ENCODE measurements at places on chromosomes 3 and 15.
A peak's percentile ranks its signal among the peaks of the same experiment; 100 is the strongest.

GRCh38 chr3:167110901-167111300, 269.2 kb downstream of the ZBBX start:
- DNase-seq: no peak

- no peak for DNase-seq
Measured at GRCh38 chr3:19540464-19540863, 392.2 kb downstream of the KCNH8 start.

GRCh38 chr15:69380100-69380725, 33.9 kb upstream of the KIF23 start:
- DNase-seq: no peak

GRCh38 chr3:4060064-4060463, 243.1 kb upstream of the SETMAR start:
- no peak for DNase-seq

- no peak for DNase-seq
Measured at GRCh38 chr15:55707518-55707917, 35.4 kb downstream of the PRTG start.

GRCh38 chr3:124075753-124076152, 83.8 kb upstream of the ROPN1 start:
- DNase-seq: no peak

DNA sequence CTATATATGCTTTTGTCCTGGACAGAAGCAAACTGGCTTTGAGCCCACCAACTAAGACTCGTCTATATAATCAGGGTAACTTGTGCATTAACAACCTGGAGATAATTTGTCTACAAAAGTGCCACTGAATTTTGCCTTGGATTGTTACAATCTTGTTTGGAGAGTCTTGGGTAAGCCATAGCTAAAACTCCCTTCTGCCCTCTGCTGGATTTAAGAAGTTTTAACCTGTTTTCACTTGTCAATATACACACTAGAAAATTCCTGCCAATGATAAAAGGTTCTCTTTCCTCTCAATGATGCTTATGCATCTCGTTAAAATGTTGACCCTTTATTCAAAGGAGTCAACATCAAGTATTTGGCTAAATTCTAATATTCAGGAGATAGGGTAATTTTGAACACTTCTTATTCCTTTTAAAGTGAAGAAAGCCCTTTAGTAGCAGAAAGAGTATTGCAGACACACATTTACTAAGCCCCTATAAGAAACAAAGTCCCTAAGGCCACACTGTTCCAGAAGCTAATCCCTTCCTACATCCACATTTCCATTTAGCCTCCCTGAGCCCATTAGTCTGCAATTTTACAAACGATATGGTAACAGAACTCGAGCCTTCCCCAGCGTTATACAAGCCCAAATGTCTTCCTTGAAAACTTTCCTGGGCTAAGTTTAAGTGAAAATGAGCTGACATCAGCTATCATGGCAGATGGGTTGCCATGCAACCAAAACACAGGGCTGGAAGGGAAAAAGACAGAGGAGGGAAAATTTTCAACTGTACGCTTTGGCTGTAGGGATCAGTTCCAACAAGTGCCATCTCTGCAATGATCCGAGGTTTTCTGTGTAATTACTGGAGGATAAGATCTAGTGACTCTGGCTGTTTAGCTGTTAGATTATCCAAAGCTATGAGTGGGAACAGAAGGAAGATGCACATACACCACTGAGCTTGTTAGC, 75.9 kb upstream of the FGF12 start:
- no peak for DNase-seq

- DNase-seq: no peak
Measured at GRCh38 chr3:182252802-182253201, 540.5 kb upstream of the ATP11B start.

GRCh38 chr3:39911465-39912309, 102.3 kb downstream of the MYRIP start:
- no peak for DNase-seq

- DNase-seq: no peak
Measured at GRCh38 chr3:168051531-168052471, 43.9 kb downstream of the GOLIM4 start.

DNA sequence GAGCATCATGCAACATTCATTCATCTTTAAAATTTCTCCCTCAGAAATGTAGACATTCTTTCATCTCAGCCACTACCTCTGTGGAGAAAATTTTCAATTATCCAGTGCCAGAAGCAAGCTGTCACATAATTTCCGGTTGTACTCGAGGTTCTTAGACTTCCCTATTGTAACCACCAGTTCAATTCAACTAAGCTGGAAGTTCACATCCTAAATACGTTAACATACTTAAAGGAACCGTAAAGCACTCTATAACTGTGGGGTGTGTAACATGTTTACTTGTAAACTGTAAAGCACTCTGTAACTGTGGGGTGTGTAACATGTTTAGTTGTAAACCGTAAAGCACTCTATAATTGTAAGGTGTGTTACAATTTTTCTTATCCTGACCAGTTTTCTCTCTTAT, 150.3 kb downstream of the PLCL2 start:
- DNase-seq: no peak

DNA sequence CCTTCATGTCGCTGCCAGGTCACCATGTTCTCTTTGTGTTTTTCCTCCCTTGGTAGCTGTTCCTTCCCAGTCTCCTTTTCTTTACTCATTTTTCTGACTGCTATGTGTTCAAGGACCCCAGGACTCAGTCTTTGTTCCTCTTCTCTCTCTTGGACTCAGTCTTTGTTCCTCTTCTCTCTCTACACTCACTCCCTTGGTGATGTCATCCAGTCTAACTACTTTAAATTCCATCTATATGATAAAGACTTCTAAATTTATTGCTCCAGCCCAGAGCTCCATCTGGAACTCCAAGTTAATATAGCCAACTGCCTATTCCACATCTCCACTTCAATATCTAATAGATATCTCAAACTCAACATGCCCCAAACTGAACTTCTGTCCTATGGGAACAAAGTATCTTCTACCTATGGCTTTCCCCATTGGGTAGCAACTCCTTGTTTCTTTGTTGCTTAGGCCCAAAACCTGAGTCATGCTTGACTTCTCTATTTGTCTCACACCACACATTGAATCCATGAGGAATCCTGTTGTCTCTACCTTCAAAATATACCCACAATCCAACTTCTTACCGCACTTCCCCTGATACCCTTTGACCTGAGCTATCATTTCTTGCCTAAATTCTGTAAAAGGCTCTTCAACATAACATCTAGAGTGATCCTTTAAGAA, 4.9 kb upstream of the DYNC1LI1 start:
- no peak for DNase-seq

DNA sequence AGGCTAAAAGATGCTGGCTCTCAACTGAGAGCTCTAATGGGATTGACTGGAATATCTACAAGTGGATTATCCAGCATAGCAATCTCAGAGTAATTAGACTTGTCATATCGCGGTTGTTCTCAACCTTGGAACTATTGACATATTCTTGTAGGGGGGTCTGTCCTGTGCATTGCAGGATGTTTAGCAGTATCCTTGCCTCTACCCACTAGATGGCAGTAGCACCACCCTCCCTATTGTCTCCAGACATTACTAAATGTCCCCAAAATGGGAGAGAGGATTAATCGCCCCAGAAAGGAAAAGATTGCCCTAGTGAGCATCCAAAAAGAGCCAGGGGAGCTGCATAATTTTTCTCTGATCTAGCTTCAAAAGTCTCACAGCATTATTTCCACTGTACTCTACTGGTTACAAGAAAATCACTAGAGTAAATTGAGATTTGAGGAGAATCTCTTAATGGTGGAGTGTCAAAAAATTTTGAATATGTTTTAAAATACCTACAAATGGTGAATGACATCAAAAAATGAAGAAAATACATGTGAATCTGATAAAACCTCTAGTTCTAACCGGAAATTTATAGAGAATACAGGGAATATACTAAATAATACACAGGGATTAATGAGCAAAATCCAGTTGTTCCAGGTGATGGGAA, 388.2 kb upstream of the AGTR1 start:
- no peak for DNase-seq

- no peak for DNase-seq
Measured at GRCh38 chr15:27686369-27686768, 412.7 kb downstream of the OCA2 start.

DNA sequence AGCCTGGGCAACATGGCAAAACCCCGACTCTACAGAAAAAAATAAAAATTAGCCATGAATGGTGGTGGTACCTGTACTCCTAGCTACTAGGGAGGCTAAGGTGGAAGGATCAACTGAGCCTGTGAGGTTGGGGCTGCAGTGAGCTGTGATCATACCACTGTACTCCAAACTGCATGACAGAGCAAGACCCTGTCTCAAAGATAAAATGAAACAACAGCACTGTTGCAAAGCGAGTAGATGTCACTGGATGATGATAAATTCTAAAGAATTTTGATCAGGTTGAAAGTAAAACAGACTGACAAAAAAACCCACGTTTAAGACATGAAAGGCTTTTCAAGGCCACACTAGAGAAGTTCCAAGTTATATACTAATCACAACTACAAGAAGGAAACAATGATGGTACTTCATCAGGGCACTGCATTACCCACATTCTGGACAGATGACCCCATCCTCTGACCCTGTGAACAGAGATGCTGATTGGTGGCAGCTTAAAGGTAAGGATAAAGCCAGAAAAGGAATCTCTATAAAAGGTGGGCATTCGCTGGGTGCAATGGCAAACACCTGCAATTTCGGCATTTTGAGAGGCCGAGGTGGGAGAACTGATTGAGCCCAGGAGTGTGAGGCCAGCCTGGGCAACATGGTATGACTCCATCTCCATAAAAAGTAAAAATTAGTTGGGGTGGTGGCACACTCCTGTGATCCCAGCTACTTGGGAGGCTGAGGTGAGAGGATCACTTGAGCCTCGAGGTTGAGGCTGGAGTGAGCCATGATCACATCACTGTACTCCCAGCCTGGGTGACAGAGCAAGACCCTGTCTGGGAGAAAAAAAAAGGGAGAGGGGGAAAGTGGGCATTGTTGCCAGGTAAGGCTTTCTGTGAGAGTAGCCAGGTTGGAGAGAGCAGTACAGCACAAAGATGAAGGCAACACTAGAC, 59.2 kb downstream of the TBL1XR1 start:
- no peak for DNase-seq

GRCh38 chr15:38587214-38587613, 22.6 kb upstream of the RASGRP1 start:
- no peak for DNase-seq

GRCh38 chr3:124401843-124402242, 328.4 kb upstream of the UMPS start:
- no peak for DNase-seq

DNA sequence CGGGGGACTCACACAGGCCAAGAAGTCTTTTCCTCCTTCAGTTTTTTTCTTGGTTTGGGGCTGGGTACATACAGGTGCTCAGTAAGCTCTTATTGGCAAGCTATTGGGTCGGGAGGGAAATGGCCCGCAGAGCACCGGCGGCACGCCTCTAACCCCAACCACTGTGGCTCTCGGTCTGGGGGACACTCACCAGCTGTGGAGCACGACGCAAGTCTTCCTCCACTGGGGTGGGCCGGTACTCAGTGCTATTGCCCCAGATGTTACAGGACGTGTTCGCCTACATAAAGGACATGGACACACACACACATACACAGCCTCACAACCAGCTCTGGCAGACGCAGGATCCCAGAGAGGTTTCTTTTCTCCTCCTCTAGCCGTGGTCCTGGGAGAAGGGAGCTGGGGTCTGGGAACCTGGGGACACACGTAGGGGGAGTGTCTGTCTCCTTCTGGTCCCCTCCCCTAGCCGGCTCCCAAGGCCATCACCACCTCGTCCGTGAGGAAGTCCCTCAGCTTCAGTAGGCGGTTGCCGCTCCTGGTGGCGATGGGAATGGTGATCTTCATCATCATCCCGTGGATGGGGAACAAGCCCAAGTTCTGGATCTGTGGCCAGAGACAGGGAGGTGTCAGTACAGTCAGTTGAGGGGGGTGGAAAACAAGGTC, 33.4 kb downstream of the FEM1B start:
- peak; percentile 10 for DNase-seq

GRCh38 chr3:1447452-1447851, 354.6 kb downstream of the CNTN6 start:
- no peak for DNase-seq

- DNase-seq: no peak
Measured at GRCh38 chr3:87410110-87410509, 133.7 kb upstream of the POU1F1 start.

GRCh38 chr15:68719672-68720071, 101.0 kb downstream of the ANP32A start:
- DNase-seq: no peak

GRCh38 chr3:149330609-149331331, 2.7 kb downstream of the TM4SF18 start:
- DNase-seq: no peak

- no peak for DNase-seq
Measured at GRCh38 chr3:7368597-7368996, 507.7 kb downstream of the GRM7 start.

GRCh38 chr15:68391121-68391520, 40.8 kb downstream of the ITGA11 start:
- no peak for DNase-seq

DNA sequence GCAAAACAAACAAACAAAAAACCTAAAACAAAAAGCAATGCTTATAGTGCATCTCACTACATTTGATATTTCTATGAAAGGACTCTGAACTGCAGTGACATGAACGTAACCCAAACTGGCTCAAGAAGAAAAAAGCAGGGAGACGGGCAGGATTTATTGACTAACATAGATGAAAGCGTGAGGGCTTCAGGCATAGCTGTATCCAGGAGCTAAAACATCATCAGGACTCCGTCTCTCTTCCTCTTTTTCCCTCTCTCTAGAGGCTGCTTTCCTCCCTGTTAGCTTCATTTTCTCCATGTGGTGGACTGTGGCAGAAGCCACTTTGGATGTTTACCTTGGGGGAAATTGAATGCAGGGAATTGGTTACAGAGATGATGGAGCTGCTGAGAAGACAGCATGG, 418.2 kb upstream of the PROK2 start:
- no peak for DNase-seq

DNA sequence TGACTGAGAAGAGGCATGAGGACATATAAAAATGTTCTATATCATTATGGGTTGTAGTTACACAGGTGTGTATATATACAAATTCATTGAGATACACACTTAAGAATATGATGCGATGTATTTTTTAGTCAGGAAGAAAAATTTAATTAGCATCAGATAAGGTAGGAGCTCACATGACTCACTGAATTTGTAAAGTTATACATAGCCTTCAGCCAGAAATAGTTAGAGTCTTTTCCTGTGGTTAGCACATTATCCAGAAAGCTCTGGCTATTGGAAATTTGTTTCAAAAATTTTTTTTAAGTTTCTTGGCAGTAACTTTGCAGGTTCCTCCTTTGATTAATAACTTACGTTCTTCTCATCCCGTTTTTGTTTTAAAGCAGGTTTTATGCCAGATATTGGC, 88.6 kb downstream of the STT3B start:
- DNase-seq: no peak

DNA sequence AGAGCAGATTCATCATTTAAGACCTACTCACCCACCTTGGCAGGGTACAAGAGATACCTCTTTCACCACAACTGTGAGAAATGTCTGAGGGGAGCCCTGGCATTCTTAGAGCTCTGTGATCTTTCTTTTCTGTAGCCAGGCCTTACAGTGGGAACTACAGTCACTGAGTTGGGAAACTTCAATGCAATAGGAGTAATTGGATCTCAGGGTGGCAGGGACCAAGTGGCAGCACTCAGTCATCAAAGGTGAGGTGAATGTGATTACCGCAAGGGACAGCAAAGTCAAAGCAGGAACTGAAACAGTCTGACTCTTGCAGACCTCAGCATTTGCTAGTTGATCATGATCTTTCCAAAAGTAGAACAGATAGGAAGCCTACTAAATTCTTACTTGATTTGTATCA, 7.2 kb upstream of the MCF2L2 start:
- DNase-seq: no peak

- DNase-seq: no peak
Measured at GRCh38 chr3:141432904-141433303, 53.9 kb upstream of the RASA2 start.
